ENCODE measurements at places on chromosomes 2 and 18. TPM values are rescaled to one million over a fixed set of nuclear protein-coding genes. Genes with fewer than 3 reads are reported as not detected.

LPIN1 gene
- total RNA-seq: 21.1 TPM

PDE11A gene
- total RNA-seq: 0.60 TPM

CCL20 gene
- total RNA-seq: not detected

CFAP65 gene
- not detected for total RNA-seq

ADCY3 gene
- total RNA-seq: 26.8 TPM

MGAT5 gene
- total RNA-seq: 13.1 TPM

MFF gene
- 152 TPM for total RNA-seq

MATN3 gene
- total RNA-seq: 0.46 TPM

Measured in H4 (cell line).